ENCODE measurements at places on chromosomes 6 and 20.
A peak's percentile ranks its signal among the peaks of the same experiment; 100 is the strongest.

DNA sequence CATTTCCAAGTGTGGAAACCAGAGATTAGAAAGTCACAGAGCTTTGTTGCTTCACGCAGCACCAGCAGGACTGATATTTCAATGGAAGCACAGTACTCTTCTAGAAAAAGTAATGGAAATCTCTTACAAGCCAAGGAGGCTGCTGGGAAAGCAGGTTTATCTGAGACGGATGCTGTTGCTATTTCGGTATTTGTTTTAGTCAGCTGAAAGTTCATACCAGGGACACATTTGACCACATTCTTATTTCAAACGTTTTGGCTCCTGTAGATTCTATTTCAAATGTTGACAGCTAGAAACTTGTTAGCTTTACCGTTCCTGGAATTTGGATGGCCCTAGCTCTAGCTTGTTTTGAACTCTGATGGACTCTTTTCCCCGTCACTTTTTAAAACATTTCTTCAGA, 3.7 kb upstream of the TMEM242 start:
- DNase-seq, result no peak

DNA sequence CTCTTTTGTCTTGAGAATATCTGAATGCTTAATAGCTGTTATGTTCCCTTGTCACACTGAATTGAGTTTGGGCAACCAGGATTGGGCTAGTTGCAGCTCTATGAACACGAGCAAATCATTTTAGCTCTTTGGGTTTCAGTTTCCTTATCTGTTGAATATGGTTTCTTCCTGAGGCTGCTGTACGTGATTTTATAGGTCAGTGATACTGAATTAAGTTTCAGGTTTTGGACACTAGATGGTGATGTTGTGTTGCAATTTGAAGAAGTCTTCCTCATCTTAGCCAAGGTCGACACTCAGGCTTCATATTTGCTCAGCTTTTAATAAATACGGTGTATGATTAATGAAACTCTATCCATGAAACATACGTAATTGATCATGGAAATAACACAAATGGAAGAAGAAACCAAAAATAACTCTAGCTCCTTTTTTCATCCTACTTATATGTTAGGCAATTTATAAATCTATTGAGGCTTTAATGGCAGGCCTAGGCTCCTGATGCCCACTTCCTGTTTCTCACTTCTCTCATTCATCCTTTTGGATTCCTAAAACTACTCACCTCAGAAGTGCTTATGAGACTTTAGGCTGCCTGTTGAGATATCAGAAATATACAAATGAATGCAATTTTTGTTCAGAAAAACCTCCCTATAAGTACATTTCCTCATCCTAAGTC, 354.1 kb upstream of the MAP3K7 start:
- peak; percentile 79 for DNase-seq

- no peak for DNase-seq
These were observed 59.5 kb downstream of the PSMG4 start for GRCh38 chr6:3318226-3318625.

DNA sequence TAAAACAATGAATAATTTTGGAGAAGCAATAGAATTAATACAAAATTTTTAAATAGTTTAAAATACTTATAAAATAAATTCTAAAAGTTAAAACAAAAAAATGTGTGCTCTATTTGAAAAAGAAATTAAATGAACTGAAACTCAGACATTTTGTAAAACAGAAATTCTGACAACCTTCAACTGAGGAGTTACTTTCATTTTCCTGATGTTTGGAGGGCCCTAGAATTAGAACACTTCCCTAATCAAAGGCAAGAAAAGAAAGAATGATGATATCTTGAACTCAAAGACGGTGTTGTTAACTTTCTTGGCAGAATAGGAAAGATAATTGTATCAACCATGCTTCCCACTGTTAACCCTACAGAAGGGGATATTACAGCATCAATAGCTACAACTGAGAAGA, 27.9 kb downstream of the SNX14 start:
- DNase-seq, result no peak

- DNase-seq, result no peak
These were observed 94.0 kb upstream of the IFNGR1 start for GRCh38 chr6:137313211-137313610.

Measured in NCI-H510A treated with DMSO at 0.1 percent for 48 hours (cell line).